ENCODE measurements at places on chromosomes 5 and 9.

DNA sequence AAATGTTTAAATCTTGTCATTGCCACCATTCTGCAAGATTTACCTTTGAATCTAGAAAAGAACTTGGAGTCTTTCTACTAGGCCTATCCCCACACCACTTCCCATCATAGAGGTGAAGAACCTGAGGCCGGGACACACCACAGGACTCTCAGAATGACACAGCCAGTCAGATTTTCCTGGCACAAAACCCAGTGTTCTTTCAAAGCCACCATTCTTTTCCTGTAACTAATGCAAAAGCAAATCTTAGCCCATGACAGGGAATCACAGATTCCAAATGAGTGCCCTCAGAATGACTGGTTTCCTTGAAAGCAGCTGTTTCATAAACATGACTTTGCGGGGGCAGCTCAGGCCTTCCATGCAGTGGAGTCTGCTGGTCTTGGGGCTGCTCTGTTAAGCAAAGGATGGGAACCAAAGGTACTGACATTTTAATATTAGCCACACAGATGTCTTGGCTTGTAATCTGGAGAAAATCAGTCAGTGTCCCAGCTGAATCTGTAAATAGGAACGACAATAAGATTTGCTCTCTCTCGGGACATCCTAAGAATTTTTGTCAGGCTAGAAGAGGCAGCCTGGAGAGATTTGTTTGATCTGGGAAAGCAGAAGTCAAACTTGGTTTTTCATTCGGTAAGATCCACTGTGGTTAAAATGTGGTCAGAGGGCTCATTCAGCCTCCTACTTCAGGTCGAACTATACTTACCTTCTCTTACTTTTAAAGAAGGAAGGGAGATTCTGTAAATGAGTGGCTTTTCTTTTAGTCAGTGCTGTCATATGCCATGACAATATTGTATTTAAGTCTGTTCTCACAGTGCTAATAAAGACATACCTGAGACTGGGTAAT is 115.1 kb downstream of the PALM2AKAP2 start:
- no peak for DNase-seq

DNA sequence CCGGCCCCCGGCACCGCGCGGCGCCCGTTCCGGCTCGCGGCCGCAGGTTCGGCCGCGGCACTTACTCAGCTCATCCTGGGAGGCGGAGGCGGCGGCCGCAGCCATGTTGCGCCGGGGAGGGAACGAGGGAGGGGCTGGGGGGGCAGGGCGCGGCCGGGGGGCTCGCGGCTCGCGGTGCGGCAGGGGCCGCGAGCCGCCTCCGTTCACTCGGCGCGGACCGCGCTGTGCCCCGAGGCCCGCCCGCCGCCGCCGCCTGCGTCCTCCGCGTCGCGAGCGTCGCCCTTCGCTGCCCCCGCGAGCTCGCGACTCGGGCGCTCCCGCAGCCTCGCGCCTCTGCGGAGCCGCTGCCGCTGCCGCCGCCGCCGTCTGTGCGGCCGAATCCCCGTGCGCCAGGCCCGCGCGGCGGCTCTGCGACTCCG is 735 bp downstream of the ECPAS start:
- peak; percentile 17 for DNase-seq

DNA sequence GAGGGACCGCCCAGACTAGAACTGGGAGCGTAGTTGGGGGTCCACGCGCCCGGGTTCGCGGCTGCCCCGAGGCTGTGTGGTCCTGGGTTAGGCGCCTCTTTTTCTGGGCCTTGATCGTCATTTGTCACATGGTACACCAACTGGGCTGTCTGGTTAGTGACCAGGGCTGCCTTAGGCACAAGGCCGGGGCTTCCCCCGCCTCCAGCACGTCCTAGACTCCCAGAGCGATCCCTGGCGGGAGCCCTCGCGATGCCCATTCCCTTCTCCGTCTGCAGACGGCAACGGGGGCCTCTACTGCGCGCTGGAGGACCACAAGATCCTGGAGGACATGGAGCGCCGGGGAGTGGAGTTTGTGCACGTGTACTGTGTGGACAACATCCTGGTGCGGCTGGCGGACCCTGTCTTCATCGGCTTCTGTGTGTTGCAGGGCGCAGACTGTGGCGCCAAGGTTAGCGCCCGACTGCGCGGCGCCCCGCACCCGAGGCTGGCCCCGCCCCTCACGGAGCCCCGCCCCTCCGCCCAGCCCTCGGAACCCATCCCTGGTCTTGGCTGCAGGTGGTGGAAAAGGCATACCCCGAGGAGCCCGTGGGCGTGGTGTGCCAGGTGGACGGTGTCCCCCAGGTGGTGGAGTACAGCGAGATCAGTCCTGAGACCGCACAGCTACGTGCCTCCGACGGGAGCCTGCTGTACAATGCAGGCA is 1.5 kb downstream of the UAP1L1 start:
- no peak for DNase-seq

GRCh38 chr9:13411791-13412190 is 132.3 kb upstream of the MPDZ start:
- DNase-seq, result no peak

- no peak for DNase-seq
Observed at GRCh38 chr5:141603923-141604717, 14.7 kb downstream of the DIAPH1 start.

DNA sequence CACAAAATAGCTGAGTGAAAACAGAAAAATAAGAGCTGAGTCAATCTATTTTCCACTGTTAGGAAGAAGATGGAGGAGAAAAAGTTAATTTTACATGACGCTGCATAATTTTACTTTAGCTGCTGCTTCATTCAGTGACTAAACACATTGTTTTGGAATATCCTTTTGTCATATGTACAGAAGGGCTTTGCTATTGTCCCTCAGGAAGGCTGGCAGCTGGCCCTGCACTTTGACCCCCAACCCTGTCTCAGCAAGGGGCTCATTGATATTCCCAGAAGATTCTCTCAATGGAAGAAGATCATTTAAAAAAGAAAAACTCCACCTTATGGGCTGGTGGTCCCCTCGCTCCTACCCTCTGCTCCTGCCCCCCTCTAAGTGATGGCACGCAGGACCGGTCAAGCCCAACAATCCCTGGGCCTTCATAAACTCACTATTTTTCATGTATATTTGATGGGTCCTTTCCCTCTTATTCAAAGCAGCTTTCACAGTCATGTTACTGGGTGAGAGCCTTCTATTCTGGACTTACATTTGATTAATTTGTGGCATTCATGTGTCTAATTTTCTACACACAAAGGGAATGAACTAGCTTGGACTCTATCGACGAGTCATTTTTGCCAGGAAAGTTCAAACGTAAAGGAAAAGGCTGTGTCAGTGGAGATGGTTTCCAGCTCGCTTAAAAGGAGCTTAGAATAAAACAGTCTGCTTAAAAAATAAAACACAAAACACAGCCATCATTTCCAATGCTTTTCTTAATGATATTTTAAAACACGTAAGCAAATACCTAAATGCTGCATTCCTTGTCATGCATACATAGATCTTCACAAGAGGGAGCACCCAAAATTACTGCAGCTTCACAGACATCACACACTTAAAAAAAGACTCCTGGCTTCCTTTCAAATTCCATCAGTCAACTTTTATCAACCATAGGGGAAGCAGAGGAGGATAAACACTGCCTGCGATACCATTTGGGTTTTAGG is 104.7 kb downstream of the EFNA5 start:
- DNase-seq, result no peak

DNA sequence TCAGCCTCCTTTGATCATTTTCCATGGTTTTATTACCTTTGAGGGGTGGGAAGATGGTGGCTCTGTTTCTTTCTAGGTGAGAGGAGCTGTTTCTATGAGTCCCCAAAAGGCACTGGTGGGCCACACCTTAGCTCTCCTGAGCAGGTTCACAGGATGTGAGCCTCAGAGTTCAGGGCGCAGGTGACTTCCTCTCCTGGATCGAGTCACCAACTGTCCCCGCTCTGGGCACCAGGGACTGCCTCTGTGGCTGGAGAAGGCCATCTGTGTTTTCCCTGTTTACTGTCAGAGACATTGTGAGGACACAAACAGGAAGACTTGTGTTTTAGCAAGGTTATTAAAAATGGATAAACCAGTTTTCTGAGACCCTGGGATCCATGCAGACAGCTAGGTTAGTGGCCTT is 68.5 kb downstream of the IL31RA start:
- DNase-seq, result no peak

- no peak for DNase-seq
Observed at GRCh38 chr5:79074641-79075040, 5.1 kb downstream of the BHMT2 start.

DNA sequence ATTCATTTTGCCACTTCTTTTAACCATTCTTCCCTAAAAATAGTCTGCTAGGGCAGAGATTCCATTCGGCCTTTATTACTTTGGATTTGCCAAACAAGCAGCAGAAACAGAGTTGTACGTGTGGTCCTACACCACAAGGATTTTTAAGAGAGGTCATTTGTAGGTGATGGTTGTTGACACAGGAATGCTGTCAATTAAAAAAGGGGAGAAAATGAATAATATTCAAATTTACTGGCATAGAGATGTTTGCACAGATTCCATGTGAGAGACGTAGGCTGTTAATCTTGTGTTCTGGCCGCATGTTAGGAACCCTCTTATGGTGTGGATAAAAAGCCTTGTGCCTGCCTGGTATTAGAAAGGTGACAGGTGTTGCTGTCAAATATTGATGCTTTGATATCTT is 34.9 kb downstream of the TRIO start:
- no peak for DNase-seq

DNA sequence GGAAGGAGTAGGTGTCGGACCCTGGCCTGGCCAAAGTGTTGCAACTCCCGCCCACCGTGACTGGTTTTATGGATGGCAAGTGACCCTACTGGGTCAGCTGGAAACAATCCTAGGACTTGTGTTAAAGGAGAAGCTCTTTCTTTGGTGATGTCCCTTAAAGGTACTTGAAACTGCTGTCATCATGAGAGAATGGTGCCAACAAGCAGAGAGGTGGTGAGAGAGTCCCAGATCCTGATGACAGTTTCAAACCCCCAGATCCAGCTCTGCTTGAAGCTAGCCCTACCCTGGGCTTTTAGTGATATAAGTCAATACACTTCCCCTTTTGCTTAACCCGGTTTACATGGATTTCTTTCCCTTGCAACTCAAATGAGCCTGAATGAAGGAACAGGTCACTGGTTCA is 72.5 kb upstream of the UBTD2 start:
- no peak for DNase-seq

DNA sequence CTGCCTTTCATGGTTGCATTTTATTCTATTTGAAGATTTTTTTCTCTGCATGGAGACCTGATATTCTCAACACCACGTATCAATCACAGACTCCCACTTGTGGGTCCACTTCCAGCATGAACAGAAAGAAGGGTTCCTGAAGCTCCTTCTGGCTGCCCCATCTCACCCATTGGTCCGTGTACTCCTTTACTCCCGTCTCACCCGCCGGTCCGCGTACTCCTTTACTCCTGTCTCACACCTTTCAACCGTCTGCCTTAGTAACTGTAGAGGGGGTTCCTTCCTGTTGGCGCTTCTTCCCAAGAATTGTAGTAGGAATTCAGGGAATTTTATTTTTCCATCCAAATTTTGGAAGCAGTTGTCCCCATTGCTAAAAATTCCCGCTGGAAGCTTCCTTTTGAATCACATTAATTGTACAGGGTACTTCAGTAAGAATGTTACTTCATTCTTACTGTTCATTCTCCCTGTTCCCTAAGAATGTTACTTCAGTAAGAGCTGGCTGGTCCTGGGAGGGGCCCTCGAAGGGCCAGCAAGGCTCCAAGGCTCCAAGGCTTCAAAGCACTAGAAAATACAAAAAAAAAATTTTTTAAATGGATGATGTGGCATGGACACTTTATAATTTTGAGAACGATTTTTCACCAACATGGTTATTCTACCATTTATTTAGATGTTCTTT is 3.9 kb upstream of the LPCAT1 start:
- DNase-seq, result no peak

GRCh38 chr5:120375248-120375647 is 88.9 kb upstream of the PRR16 start:
- no peak for DNase-seq

GRCh38 chr9:93536874-93537273 is 39.5 kb upstream of the PHF2 start:
- DNase-seq, result no peak

GRCh38 chr9:70746316-70746715 is 331.9 kb upstream of the KLF9 start:
- DNase-seq, result no peak

- DNase-seq, result no peak
Observed at GRCh38 chr9:75903785-75904360, 13.4 kb downstream of the PCSK5 start.

GRCh38 chr5:135641734-135642487 is 63.1 kb upstream of the CXCL14 start:
- no peak for DNase-seq

DNA sequence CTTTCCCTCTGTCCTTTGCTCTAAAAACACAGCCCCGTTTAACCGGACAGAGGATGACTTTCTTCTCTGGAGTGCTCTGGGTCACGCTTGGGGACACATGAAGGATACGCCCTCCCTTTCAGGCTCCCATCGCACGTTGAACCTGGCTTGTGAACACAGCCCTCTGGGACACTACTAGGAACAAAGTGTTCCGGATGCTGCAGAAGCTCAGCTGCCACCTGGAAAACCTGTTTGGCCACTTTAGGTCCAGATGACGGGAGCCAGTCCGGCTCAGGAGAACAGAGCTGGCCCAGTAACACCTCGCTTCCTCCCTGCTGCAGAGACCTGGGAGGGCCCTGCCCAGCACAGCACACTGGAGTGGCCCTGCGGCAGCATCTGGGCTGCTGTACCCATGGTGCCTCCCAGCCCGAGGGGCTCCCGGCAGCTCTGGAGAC is 60.1 kb downstream of the GADD45G start:
- DNase-seq, result no peak

- no peak for DNase-seq
Observed at GRCh38 chr5:154783774-154784460, 28.7 kb downstream of the LARP1 start.

GRCh38 chr9:8564960-8565359 is 765.4 kb upstream of the DMAC1 start:
- DNase-seq, result no peak

DNA sequence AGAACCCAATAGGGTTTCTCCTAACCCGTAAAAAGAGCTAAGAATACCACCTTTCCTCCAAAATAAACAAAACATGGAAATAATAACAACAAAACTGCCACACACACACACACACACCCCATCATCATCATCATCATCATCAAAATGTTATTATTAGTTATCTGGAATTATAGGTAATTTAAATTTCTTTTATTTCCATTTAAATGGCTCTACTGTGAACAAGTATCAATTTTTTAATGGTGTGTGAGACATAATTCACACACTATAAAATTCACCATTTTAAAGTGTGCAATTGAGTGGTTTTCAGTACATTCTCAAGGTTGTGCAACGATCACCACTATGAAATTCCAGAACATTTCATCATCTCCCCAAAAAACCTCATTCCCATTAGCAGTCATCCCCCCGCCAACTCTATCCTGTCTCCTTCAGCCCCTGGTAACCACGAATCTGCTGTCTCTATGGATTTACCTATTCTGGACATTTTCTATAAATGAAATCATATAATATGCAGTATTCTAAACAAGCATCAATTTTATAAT is 172.7 kb downstream of the ROR2 start:
- no peak for DNase-seq

DNA sequence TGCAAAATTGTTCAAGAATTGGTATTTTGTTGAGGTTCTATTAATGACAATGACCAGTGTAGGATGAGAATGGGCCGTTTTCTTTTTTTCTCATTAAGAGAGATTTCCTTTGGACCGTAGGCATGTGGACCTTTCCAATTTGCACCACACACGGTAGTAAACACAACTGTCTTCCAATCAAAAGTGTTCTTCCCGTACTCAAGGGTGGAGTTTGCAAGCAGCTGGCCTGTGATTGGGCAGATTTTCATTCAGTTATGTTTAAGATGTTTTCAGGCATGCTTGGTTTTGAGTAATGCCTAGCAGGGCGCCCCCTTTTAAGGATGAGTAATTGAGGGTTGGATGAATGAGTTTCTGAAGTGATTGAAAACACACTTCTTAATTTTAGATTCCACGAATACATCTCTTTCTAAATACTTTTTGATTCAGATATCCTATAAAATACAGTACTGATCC is 2.5 kb downstream of the KDM3B start:
- peak; percentile 18 for DNase-seq

Measured in stimulated activated CD4-positive, alpha-beta T cell treated with anti-CD3 and anti-CD28 coated beads, TNF-alpha, amount 100 ng/mL, for 4 hours (primary cell).